ENCODE measurements at places on chromosomes 16 and 17.

- no peak for DNase-seq
Observed at GRCh38 chr16:47644166-47644565, 183.0 kb downstream of the PHKB start.

DNA sequence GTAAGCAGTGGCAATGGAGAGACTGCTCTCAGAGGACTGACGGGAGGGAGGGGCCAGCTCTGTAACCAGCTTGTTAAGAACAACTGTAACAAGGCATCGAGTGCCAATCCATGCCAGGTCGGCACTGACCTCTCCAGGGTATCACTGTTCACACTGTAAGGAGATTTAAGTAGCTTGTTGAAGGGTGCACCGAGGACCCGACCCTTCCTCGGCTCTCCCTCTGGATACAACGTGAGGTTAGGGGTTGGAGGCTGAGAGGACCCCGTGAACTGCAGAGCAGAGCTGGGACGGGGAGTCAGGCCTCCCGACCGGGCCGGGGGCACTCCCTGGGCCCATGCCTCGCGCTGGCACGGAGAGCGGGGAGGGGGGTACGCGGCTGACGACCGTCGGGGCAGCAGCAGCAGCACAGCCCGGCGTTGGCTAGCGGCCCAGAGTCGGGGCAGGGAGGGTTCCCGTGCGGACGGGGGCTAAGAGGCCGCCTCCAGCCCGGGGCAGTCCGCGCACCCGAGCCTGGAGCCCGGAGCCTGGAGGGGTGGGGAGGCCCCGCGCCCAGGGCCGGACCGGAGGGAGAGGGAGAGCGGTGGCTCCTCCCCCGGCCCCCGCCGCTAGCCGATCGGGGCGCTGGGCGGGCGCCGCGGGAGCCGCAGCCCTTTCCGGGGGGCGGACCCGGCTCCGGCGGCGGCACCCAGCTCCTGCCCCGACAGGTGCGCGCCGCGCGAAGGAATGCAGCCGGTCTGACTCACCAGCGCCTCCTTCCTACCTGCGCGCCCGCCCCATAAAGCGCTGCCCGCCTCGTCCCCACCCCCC, at the start of gene ITGB4:
Gene ITGB4 (plus strand): TSS at position 804 of the 807 bp plus-strand sequence. CDS start 3,245 bp downstream, outside the sequence.
- DNase-seq: peak; percentile 46

DNA sequence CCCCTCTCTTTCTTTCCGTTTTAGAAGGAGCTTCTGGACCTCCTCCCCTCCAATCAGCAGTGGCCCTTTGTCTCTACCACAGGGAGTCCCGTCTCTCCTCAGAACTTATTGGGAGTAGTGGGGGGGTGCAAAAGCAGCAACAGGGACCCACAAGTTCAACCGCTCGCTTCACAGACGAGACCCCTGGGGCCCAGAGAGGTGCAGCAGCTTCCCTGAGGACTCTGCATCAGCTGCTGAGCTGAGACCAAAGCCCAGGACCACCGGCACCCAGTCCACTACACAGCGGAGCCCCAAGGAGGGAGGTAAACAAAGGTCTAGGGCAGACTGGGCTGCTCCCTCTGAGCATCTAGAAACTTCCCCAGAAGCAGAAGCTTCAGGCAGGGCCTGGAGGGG, 123.9 kb downstream of the SDK2 start:
- DNase-seq: no peak

DNA sequence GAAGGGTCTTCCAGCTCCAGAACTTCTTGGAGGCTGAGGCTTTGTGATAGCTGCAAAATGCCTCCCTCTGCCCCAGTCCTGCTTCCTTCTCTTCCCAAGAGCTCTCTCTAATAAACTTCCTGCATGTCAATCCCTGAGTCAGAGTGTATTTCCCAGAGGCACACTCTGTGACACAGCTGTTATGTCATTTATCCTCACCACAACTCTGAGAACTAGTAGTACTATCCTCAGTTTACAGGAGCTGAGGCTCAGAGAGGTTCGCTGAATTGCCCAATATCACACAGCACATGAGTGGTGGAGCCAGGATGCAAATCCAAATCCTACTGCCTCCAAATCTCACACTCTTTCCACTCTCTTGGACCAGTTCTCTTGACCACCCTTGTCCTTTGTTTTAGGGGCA, 20.0 kb downstream of the UNC45B start:
- no peak for DNase-seq

GRCh38 chr16:70298988-70299938, at the start of gene DDX19B:
Gene DDX19B, plus strand, starts transcription at chr16:70299186. Its CDS starts 112 bp downstream, at chr16:70299298.
- DNase-seq: peak; percentile 30

GRCh38 chr17:81312624-81313325, 17.7 kb upstream of the SLC38A10 start:
- DNase-seq: no peak

DNA sequence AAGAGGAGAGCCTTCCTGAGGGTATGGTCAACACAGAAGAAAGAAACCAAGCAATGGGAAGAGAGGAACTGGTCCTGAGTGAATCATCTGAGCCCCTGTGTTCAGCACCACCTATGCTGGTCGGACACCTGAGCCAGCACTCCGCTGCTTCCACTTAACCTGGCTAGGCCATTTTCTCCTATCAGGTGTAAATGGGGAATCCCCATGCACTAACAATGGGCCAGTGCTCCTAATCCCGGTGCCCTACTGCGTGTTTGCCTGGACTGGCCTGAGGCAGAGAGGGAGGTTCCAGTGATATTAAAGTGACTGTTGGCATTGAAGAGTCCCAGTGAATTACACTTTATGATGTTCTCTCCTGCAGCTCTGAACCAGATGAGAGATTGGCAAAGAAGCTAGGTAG, 34.4 kb upstream of the XYLT2 start:
- DNase-seq: no peak

Measured in NCI-H526 treated with DMSO at 0.1 percent for 48 hours (cell line).